ENCODE measurements at places on chromosomes 1 and 21.

DNA sequence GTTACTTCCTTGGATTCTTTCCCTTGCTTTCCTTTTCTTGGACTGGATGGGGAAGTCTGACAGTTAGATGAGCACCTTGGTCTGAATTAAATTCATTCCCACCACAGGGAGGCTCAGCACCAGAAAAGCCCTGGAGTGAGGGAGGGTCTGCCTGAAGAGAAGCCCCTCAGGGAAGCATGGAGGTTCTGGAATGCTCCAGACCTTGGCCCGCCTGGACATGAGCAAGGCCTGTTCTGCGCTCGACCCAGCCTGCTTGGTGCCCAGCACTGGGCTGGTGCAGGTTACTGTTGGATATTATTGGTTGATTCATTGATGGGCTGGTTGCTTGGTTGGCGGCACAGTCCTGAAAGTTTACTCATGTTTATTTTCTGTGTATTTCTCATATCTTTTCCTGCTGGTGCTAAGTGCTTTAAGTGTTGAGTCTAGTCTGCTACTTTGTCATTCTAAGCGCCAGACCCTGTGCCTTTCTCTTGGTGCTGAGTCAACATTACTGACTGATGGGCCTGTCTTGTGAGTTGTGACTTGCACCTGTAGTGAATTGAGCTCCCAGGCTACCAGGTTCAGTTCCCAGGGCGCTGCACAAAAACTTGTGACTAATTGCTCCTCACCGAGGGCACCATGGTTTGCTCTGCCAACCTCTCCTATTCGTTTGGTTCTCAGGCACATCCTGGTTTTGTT, 538.5 kb downstream of the KIF26B start:
- no peak for DNase-seq

GRCh38 chr1:107776900-107777663, 187.9 kb downstream of the VAV3 start:
- DNase-seq: no peak

- no peak for DNase-seq
These were observed 27.6 kb upstream of the MARK1 start for GRCh38 chr1:220500372-220500771.

DNA sequence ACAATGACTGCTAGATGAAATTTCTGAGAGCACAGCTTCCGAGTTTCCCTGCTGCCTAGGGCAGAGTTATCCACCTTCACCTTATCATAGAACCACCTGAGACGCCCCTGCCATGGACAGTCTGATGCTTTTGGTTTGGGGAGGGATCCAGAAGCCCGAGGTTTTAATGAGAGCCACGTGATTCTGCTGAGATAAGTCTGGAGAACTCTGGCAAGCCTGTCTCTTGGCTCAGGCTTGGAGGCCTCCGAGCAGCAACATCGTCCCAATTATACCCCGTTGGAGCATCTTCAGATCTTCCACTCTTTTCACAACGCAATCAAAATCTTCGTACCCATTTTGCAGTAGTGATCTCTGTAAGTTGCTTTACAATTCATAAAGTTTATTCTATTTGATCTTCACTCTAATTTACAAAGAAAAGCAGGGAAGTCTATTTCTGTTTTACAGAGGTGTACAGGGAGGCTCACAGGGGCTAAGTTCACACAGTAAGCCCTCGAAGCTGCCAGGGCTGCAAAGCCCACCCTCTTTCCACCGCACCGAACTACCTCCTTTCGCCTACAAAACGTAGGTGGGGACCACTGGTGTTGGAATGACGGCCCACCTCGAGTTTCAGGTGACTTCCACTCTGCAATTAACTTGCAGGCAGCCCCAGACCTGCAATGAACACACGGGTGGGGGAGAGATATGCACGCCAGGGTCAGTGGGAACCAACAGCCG, 513 bp upstream of the HHAT start:
- no peak for DNase-seq

GRCh38 chr1:11229203-11229602, 33.1 kb downstream of the MTOR start:
- no peak for DNase-seq

- no peak for DNase-seq
These were observed 68.8 kb upstream of the SSX2IP start for GRCh38 chr1:84758968-84759491.

- peak; percentile 62 for DNase-seq
These were observed 68.7 kb downstream of the DNTTIP2 start for GRCh38 chr1:93810316-93810715.

- no peak for DNase-seq
These were observed 119.7 kb downstream of the PPIAL4G start for GRCh38 chr1:148363439-148363810.

All from GM03348 (cell line).